Renal pelvis (tissue), 12 donors: ENCODE measurements at places on chromosomes 5 and 9. TPM values are rescaled to one million over a fixed set of nuclear protein-coding genes. Genes with fewer than 3 reads are reported as not detected.

HAVCR2 gene
- polyA plus RNA-seq: 3.3 TPM

ANXA1 gene
- polyA plus RNA-seq: 19.5 TPM

ZNF608 gene
- 80.8 TPM for polyA plus RNA-seq

IL4 gene
- not detected for polyA plus RNA-seq
